ENCODE measurements at places on chromosomes 5 and 9.

DNA sequence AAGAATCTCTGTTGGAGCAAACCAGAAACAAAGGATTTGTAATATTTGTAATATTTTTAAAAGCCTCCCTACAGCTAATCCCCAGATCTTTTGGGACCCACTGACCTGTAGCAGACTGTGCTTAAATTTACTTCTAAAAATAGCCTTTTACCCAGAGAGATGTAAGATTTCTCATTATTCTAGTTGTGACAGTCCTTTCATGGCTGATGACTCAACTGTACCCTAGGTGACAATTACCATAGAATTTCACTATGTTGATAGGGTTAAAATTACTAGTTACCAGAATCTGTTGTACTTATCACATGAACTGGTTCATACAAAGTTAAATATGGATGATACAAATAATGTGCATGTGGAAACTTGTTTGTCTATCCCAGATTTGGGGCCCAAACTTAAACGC is 543.9 kb upstream of the SEMA6A start:
- no peak for DNase-seq

DNA sequence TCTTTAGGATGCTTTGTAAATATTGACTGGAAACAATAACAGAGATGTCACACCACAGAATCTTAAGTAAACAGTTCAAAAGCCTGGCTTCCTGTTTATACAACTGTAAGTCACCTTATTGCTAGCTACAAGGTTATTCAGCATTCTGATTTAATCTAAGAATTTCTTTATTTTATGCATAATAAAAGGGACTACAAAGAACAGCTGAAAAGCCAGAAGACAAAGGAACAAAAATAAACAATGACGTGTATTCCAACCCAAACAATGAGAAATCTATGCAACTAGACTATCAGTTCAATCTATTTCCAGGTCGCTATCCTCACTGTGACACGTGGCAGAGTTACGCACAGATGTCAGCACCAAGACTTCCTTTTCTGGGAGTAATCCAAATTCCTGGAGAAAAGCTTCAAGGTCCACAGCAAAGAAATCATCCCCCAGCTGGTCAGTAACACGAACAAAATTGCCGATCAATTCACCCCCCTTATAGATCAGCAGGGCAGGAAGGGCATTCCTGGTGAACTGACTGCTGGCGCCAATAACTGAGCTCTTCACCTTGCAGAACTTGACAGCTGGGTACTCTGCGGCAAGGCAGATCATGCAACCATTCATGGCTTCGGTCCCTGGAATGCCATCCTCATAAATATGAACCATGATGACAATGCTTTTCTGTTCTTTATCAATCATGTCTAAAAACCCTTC is 8.4 kb downstream of the PDCL start:
- DNase-seq = no peak

- no peak for DNase-seq
Observed at GRCh38 chr5:39541920-39542319, 117.1 kb upstream of the DAB2 start.

GRCh38 chr5:38802125-38802524 is 43.7 kb upstream of the OSMR start:
- no peak for DNase-seq

DNA sequence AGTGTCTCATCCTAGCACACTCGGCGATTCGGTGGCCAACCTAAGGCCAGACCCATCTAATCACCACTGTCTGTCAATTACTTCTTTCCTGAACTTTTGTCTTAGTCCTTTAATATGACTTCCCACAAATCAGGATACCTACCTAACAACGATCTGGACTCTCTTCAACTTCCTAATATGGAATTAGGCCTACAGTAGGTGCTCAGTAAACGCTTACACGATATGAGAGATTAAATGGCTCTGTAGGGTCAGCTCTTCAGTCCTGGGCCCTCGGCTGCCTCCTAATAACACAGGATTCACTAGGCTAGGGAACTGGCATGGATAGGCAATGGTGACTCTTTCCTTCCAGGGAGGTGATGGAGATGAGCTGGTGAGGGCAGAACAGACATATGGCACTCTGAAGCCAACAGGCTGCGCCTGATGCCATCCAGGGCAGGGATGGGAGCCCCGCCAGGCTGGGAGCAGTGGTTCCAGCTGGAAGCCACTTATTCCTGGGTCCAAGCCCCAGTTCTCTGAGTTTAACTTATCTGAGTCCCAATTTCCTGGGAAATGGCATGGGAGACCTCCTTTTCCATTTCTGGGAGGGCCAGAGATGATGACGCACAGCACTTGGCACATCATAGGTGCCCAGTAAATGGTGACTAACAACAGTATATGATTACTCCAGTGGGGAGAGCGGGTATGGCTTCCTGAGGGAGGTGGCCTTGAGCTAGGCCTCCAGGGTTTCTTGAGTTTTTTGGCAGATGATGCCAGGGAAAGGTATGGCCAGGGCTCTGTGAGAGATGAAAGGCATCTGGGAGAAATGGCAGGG is 7.3 kb downstream of the PDGFRB start:
- no peak for DNase-seq

DNA sequence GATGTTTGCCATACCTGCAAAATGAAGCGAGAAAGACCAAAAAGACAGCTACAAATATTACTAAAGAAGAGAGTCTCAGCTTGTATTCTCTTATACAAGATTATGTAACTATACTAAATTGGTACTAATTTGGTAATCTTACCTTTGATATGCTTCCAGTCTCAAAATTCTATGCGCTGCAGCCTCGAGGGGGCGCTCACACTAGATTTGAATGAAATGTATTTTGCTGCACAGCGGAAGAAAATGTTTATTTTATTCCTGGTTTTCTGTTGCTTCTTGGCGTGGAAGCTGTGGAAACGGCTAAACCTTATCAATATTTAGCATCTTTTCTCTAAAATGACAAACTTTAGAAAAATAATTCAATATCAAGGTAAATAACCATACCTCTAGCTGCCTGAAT is 267.0 kb upstream of the NUDT12 start:
- DNase-seq = no peak

GRCh38 chr5:136145030-136145429 is 12.4 kb downstream of the SMAD5 start:
- no peak for DNase-seq

DNA sequence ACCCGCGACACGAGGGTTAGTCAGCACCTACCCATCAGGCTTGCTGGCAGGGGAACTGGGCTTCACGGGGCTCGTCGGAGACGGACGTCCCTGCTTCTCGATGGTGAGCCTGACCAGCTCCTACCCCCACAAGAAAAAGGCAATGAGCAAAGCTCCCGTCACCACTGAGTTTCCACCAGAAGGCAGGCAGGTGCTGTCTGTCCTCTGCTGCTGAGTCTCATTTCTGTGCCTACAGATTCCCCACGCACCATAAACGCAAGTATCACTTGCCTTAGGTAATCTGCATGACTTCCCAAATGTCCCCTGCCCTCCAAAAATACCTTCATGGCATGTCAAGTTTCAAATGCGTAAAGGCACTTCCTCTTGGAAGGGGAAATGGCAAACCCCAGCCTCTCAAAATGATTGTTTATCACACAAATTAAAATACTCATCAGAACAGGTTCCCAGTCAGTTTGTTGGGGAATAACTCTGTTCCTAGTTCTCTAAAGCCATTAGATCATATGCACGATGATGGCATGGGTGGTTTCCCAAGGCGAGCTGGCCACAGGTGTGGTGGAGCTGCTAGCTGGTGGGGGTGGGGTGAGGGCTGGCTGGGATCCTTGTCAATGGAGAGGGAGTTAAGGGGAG is 85.0 kb downstream of the PRRT1B start:
- DNase-seq = no peak

DNA sequence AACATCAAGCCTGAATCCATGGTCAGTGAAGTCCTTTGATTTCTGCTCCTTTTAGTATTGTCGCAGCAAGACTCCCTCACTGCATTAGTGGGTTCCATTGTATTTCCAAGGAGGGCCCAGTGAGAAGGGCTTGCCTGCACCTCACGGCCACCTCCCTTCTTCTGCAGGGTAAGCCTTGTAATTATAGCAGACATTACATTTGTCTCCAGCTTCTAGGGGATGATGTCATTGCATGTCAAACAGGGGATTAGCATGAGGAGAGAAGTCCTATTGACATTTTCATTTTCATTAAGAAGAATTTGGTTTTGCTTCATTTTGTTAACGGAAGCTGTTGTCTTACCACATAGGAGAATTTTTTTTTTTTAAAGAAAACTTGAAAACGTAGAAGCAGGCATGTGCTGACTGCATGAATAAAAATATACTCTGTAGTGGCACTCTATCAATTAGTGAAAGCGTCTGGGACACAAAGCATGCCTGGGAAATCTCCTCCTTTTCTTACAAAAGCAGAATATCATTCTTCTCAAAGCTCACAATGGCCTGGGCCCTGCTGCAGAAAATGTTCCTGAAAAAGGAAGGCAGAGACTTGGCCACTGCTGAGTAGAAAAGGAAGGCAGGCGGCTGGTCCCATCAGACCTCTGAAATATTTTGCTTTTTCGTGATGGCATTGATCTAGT is 27.1 kb downstream of the MAP1B start:
- no peak for DNase-seq

DNA sequence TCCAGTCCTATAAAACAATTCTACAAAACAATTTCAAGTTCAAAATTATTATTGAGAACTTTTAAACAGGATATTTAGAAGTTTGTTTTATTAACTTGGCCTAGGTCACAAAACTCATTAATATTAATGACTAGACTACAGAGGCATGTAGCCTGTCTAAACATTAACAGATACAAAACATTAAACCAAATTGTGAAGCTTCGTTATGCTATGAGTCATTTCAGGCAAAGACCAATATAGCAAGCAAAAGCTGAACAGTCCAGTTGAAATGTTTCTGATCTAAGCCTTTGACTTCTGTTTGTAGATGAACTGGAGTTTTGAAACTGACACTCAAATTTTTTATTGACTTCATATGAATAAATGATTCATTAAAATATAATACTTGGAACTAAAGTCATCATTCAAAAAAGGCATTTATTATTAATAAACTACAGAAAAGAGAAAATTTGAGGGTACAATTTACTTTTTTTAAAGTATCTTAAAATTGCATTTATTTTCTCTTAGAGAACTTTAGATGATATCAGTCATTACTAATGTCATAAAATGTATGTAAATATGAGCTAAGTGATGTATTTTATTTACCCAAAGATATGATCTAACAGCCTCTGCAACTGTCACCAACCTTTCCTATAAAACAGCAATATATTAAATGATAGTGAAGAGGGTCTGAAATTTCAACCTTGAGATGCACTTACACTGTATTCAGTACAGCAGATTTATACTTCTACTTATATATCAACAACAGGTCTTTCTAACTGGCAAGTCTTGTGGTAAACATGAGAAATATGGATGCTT is 188.8 kb downstream of the COMMD10 start:
- no peak for DNase-seq

GRCh38 chr9:86842573-86842972 is 104.7 kb downstream of the GAS1 start:
- no peak for DNase-seq

- DNase-seq = no peak
Observed at GRCh38 chr9:13555989-13556500, 276.6 kb upstream of the MPDZ start.

- no peak for DNase-seq
Observed at GRCh38 chr5:58191443-58191842, 268.4 kb downstream of the PLK2 start.

DNA sequence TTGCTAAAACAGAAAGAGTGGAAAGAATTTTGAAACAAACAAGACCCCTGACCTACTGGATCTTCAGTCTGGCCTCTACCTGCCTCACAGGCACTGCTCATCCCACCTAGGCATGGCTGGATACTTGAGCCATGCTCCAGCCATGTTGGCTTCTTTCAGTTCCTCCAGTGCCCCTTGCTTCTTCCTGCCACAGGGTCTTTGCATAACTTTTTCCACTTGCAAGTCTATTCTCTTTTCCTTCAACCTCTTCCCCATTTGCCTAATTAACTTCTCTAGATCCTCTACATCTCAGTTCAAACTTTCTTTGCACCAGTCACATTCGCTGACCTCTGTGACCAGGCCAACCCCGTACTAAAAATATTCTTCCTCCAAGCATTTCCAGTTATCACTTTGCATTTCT is 50.4 kb downstream of the STARD4 start:
- DNase-seq = no peak

DNA sequence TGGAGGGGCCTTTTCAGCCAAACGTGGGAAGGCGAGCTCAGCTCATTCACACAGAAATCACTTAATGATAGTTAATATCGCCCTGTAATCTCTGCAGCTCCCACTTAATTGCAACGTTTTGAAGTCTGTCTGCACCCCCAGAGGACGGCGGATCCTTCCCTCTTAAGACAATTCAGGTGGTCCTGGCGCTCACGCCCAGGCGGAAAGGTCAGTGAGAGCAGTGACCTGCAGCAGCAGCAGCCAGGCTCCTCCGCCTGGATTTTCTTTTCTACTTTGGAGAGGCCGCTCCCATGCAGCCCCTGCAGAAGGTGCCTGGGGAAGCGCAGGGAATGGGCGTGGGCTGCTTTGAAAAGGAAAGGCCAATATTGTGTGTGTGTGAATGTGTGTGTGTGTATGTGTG is 400.9 kb upstream of the IRX1 start:
- DNase-seq = no peak

- DNase-seq = no peak
Observed at GRCh38 chr5:160789219-160789859, 62.7 kb downstream of the ATP10B start.

- DNase-seq = no peak
Observed at GRCh38 chr5:78677777-78678668, 29.5 kb upstream of the LHFPL2 start.

DNA sequence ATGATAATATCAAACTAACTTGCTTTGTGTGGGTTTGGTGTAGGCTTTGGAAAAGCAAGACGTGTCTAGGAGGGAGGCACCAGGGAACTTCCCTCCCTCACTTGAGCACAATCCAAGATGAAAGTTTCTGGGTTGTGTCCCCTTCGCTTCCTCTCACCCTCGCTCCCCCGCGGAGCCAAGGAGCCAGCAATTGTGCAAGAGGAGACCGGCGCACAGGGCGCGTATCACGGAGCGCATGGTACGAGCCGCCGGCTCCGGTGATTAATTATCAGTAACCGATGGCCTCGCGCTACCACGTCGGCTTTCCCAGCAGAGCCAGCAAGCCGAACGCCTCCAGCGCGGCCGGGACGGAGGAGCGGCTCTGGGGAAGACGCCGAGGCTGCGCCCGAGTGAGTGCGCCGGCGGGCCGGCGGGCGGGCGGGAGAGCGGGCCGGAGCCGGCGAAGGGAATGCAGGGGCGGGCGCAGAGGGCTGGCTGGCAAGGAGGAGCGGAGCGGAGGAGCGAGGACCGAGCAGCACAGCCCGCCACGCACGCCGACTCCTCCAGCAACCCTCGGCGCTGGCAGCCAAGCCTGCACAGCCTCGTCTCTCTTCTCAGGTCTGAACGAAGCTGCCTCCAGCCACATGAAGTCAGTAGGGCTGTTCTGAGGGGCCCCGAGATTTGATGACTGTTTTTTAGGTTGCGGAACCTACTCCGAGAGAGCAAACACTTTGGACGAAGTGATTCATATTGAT is 143.6 kb downstream of the BNC2 start:
- no peak for DNase-seq

GRCh38 chr9:134212809-134213507 is 48.6 kb upstream of the RNU6ATAC start:
- no peak for DNase-seq

DNA sequence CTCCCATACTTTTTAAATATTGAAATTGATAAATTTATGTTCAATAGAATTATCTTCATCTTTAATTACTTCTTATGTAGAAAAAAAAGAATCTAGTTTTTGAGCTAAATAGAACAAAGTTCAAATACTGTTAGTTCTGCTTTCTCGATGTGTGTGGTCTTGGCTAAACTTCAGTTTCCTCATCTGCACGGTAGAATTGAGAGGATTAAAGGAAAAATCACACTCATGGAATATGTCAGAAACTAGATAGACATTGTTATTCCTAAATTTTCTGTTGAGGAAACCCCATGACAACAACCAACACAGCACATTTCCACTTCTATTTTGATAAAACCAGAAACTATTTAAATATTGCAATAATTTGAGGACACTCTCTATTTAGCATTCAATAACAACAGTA is 100.3 kb downstream of the MUSK start:
- no peak for DNase-seq
